ENCODE measurements at places on chromosomes 1 and 21.

DNA sequence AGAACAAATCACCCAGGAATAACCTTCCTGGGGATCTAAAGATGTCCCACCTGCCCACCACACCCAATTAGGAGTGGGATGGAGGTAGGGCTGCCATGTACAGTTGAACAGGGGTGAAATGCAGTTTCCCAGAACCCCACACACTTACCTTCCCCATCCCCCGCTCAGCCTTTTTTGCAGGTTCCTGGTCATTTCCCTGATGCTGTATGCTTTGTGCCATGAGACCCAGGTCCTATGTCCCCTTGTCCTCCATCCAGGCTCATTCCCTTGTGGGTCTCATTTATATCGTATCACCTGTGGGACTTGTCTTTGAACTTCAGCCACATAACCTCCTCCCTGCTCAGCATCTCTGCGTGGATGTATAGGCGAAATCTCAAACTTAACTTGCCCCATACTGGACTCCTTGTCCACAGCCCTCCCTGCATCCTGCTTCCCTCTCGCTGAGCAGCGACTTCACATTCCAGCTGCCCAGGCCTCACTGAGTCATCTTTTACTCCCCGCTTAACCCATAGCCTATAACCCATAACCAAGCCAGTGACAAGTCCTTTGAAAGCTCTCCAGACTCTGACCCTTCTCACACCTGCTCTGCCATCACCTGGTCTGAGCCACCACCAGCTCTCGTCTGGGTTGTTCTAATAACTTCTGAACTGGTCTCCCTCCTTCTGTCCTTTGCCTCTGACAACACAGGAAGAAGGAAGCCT lies 4.7 kb downstream of the LDLRAD2 start:
- no peak for DNase-seq

GRCh38 chr1:168129933-168130332 lies 6.8 kb downstream of the GPR161 start:
- DNase-seq: no peak

GRCh38 chr1:157517016-157517415 lies 35.3 kb downstream of the FCRL5 start:
- no peak for DNase-seq

DNA sequence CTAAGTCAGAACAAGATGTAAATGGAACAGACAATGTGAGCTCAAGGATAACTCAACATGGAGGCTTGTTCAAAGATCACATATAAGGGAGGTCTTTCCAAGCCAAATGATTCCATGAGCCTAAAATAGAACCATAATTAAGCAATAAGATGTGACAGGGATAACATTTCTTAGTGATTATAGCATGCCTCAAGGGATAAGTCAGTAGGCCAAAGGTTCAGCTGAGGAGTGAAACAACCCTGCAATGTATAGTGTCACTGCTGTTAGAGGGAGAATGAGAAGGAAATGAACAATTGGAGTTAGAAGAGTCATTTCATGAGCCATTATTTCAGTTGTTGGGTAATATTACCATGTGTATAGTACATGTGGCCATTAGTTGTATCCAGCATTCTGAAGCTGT lies 25.0 kb downstream of the GORAB start:
- DNase-seq: no peak
